Activated CD4-positive, alpha-beta T cell treated with anti-CD3 and anti-CD28 coated beads, Interleukin-2, amount 10 ng/mL, durations not matched to agents 24 days and 14 days (primary cell): ENCODE measurements at places on chromosomes 2 and 18.

- no peak for DNase-seq
Observed at GRCh38 chr2:201246280-201246679, 14.1 kb upstream of the CASP8 start.

DNA sequence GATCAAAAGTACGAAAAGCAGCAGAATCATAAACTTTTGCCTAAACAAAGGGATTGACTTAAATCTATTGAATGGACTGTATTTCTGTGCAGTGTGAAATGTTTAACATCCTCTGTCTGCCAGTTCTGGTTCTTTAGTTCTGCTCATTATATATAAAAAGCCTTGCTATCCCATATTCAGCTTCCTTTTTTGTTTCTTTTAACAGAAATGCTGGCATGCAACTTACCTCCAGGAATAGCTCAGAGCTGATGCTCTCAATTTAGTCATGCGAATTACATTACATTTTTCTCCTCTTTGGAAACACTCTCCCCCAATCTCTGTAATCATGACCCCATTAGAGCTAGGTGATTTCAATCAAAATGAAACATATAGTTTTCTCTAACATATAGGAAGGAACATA is 73.6 kb downstream of the SPHKAP start:
- no peak for DNase-seq

DNA sequence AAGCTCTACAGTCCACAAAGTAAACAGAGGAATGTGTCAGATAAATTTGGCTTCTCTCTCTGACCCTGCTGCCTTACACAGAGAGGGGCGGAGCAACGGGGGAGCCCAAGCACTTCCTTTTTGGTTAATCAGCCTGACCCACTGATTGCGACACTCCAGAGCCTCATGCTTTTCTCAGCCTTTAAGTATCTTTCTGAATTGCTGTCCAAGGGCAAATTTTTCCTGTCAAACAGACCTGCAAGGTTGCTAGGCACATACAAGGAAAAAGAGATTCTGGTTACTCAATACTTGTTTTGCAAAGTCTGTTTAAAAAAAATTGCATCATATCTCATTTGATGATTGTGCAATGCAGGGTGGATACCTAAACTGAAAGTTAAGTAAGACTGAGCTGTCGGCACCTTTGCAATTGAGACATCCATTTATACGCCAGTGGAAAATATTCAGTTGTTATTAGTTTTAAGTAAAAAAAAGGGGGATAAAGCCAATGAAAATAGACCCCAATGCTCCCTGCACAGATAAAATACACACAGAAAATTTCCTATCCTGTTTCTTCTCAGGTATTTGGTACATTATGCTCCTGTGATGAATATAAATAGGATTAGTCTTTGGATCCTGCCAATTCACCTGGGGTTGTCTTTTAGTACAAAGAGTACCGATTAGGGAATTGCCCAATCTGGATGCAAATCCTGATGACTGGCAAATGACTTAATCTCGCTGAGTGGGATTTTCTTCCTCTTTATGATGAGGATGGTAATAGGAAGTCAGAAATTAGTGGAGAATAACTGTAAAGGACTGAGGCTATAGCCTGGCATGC is 260.2 kb upstream of the TRIB2 start:
- DNase-seq, result peak; percentile 85

DNA sequence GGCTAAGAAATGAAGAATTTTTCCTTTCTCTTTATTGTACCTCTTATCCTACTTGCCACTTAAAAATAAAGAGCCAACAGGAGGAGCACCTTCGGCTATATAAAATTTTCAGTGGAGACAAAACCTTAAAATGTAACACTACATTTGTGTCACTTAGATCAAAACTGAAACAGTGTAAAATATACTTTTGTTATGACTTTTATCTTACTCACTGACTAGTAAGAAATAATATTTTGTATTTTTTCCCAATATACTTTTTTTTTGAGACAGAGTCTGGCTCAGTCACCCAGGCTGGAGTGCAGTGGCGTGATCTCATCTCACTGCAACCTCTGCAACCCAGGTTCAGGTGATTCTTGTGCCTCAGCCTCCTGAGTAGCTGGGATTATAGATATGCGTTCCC is 28.3 kb downstream of the KCNJ13 start:
- no peak for DNase-seq

- DNase-seq, result no peak
Observed at GRCh38 chr2:76027761-76028160, 317.0 kb upstream of the GCFC2 start.

- peak; percentile 84 for DNase-seq
Observed at GRCh38 chr2:32009516-32010256, 1.1 kb downstream of the MEMO1 start.

- no peak for DNase-seq
Observed at GRCh38 chr2:218984239-218985020, 554 bp downstream of the FEV start.

- no peak for DNase-seq
Observed at GRCh38 chr2:20391951-20392699, 41.5 kb upstream of the PUM2 start.

- DNase-seq, result peak; percentile 74
Observed at GRCh38 chr2:161415034-161415986, 787 bp upstream of the TBR1 start.

DNA sequence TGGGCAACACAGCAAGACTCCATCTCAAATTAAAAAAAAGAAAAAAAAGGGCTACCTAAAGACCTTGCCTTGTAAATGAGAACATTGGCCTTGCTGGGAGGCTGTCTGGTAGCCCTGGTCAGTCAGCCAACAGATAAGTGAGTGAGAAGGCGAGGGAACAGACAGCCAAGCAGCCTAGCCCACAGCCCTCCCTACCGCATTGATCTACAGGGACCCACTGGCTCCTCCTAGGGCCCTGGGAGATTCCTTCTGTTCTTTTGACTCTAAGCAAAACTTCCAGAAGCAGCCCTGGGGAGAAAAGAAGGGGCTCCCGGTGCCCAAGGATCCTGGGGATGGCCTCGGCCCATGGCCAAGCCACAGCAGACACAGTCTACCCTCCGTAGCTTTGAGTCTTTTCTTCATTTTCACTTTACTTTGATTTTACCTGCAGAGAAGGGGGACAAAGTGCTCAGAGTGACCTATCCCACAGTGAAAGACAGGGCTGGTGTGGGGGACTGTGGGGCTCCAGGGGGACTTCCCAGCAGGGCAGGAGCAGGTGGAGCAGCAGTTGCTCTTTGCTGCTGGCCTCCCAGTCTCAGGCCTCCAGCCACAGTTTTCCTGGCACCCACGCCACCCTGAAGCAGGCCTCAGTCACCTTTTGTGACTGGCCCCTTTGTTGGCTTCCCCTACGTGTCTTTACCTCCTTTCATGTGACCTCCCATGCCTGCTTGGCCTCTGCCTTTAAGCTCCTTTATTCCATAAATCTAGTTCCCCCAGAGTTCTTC is 5.1 kb downstream of the CEP68 start:
- DNase-seq, result no peak

GRCh38 chr2:73759904-73760303 is 20.0 kb downstream of the DUSP11 start:
- DNase-seq, result no peak

- no peak for DNase-seq
Observed at GRCh38 chr18:46754661-46755292, 2.1 kb downstream of the ST8SIA5 start.

DNA sequence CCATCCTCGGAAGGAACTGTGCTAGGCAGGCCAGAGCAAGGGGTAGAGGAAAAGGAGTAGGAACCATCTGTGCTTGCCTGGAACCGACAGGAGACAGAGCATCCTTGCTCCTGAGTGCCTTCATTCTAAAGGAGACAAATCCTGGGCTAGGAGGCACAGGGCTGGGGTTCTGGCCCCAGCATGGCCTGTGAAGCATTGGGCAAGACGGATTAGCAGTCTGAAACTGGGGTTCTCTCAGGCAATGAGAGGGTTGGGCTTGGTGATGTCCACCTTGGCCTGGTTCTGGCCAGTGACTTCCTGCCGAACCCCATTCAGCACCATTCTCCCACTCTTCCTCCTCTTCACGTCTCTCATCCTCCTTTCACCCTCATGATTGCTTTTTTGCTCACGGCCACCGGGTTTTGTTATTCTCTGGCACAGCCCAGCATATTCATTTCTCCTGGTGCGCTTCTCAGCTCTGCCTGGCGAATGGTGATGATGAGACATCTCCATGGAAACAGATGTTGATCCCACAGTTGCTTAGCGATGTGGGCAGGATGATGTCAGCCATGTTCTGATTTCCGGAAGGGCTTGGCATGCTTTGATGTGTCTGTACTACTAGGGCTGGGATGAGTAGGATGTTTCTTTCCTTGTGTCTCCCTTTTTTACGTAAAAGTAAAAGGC is 127.7 kb downstream of the CAPN13 start:
- peak; percentile 50 for DNase-seq

DNA sequence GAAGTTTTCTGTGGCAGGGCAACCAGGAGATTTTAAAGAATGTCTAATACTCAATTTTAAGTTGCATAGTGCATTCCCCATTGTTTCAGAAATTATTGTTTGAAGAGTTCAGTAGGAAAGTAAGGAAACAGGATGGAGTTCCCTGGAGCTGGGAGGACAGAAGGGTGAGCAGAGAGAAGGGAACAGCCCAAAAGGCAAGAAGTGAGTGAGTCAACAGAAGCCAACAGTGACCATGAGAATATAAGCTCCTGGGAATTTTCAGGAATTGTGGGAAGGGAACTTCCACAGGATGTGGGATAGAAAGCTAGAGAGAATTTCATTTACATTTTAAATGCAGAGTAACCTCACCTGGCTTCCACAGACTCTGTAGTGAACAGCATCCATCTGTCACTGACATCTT is 268.1 kb upstream of the ATP5MC3 start:
- DNase-seq, result no peak

GRCh38 chr18:27666016-27666415 is 480.9 kb upstream of the CHST9 start:
- no peak for DNase-seq

GRCh38 chr2:201798252-201798913 is 8.0 kb upstream of the CDK15 start:
- no peak for DNase-seq

DNA sequence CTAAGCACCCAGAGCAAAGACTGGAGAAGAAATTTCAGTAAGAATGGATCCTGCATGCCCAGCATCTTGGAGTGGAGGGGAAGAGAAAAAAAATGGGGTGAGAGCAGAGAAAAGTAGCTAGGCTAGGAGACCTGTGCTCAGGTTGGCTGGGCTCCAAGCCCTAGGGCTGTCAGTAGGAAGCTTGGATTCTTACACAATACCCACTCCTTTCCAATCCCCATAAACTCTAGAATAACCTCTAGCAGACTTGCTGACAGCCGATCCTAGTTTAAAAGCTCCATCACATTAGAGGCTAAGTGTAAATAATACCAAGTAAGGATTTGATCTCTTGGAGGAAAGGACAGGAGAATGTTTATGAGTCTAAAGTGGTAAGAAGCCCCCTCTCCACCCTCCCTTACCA is 46.2 kb upstream of the NABP1 start:
- DNase-seq, result peak; percentile 43

GRCh38 chr2:219172231-219173154 is 2.7 kb upstream of the SLC23A3 start:
- peak; percentile 53 for DNase-seq

DNA sequence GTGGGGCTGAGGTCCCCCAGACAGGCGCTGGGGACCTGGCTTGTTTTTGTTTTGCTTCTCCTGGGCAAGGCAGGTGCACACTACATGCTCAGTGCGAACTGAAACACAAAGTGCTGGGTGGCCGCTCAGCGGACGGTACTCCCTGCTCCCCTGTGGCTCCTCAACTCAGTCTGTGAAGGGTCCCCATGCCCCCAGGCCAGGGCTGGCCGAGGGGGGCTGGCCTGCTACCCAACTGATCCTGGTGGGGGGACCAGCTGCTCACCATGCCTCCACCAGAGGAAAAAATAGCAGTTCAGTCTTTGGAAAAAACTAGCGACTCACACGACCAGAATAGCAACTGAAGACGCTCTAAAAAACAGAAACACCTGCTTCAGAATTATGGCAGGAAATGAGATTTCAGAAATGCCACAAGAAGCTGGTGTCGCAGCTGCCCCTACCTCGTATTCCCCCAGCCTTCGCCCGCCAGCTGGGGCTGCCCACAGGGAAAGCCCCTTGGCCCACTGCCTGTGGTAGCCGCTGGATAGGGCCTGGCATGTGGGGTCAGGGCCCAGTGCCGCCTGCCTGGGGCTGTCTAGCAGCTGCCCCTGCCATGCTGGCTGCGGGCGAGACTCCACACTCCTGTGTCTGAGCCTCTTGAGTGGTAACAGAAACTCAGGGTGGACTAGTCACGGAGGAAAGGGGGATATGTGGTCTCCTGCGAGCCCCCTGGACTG is 43.7 kb downstream of the MEX3C start:
- peak; percentile 86 for DNase-seq
